Hypothalamus (tissue), 51 donors: ENCODE measurements at places on chromosomes 5 and 9.

DNA sequence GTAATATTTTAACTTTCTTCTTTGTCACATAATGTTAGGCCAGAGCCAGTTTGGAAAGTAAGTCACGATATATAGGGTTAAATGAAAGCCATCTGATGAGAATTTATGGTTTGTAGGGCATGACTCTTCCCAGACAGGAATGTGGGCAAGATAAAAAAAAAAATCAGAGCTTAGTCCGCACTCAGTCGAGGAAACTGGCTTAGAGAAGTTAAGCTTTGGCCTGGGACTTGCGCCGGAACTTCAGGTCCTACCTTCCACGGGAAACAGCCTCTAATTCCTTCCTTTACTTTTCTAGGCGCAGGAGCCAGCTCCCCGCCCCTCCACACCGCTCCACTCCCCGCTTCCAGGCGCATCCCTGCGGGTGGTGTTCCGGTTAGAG is 475 bp downstream of the DDX31 start:
- no peak for DNase-seq

GRCh38 chr9:122346478-122347347 is 24.1 kb upstream of the PTGS1 start:
- no peak for DNase-seq

GRCh38 chr9:1743121-1743960 is 271.8 kb upstream of the SMARCA2 start:
- DNase-seq, result no peak

DNA sequence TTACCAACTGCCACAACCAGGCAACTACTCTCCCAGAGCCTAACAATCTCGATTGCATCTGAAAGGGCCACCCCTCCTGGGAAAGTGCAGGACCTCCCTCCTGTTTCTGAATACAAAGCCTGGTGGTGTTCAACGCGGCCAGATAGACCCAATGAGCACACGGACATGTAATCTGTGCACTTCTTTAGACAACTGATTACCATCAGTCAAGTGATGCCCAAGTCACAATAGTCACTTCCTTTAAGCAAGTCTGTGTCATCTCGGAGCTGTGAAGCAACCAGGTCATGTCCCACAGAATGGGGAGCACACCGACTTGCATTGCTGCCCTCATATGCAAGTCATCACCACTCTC is 739 bp downstream of the C9orf72 start:
- no peak for DNase-seq

GRCh38 chr5:178201927-178202235 is 2.5 kb upstream of the HNRNPAB start:
- no peak for DNase-seq

DNA sequence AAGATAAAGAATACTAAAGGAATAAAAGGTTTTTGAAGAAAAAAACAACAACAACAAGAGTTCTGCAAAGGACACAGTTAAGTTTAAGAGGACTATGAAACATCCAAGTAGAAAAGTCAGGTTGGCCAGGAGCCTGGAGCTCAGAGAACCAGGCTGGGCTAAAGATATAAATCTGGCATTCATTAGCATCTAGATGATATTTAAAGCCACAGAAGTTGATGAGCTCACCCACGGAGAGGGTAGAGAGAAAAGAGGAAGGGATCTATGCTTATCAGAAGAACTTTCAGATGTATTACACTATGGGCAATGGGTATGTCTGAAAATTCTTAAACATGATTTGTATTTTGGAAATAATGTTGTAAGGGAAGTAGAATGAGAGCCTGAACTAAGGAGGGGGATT is 9.9 kb downstream of the MIER3 start:
- no peak for DNase-seq

GRCh38 chr5:142514196-142514595 is 171.7 kb downstream of the FGF1 start:
- DNase-seq, result no peak

- DNase-seq, result no peak
These were observed 13.2 kb downstream of the GZMK start for GRCh38 chr5:55037046-55037771.

- no peak for DNase-seq
These were observed 371.9 kb downstream of the EBF1 start for GRCh38 chr5:158727771-158728311.

- DNase-seq, result no peak
These were observed 130.7 kb upstream of the TBCA start for GRCh38 chr5:77906806-77907205.

- DNase-seq, result no peak
These were observed 178.5 kb upstream of the CDH18 start for GRCh38 chr5:20166456-20166855.

DNA sequence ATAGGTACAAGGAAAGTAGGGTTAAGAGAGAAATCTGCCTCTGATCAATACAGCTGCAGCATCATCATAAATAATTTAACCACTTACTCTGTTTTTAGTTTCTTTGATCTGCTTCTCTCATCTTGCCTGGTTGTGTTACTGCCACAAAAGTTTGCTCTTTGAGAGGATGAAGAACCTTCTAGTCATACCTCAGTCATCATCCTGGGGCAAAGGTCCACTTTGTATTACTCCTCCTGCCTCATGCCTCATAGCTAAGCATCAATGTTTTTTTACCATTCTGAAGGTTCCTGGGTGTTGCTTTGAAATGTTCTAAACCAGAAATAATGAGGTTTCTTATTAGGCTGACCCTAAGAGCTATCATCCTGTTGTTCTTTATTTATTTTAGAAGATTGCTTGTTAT is 17.1 kb upstream of the TRIM36 start:
- DNase-seq, result no peak

GRCh38 chr5:9589049-9589835 is 40.9 kb downstream of the TAS2R1 start:
- DNase-seq, result no peak

- DNase-seq, result no peak
These were observed 63.1 kb downstream of the RAB14 start for GRCh38 chr9:121138561-121138960.

DNA sequence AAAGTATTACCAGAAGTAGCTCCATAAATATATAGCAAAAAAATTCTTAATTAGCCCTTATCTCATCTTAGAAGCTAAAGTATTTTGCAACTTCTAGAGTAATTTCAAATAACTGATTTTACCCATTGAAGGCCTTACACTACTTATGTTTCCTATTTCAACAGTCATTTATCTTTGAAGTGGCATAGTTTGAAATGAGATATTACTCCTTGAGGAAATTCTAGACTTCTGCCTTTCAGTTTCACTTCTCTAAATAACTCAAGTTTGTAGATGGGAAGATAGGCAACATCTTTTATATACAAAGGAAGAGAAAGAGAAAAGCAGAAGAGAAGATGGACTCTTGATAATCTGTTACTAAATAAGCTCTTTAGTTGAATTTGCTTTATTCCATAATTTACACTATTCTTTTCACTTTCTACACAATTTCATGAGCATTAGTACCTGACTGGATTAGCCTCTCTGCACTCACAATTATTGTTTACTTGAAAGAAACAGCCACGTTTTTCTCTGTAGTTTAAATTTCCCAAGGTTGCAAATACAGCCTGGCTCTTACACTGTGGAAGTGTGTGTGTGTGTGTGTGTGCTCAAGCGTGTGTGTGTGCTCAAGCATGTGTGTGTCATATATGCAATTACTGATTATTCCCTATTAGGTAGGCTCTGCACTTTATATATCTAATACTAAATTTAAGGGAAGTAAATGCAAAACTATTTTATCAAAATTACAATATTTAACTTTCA is 60.6 kb upstream of the EMB start:
- DNase-seq, result no peak

- no peak for DNase-seq
These were observed 238.6 kb upstream of the ACTBL2 start for GRCh38 chr5:57721226-57721625.

DNA sequence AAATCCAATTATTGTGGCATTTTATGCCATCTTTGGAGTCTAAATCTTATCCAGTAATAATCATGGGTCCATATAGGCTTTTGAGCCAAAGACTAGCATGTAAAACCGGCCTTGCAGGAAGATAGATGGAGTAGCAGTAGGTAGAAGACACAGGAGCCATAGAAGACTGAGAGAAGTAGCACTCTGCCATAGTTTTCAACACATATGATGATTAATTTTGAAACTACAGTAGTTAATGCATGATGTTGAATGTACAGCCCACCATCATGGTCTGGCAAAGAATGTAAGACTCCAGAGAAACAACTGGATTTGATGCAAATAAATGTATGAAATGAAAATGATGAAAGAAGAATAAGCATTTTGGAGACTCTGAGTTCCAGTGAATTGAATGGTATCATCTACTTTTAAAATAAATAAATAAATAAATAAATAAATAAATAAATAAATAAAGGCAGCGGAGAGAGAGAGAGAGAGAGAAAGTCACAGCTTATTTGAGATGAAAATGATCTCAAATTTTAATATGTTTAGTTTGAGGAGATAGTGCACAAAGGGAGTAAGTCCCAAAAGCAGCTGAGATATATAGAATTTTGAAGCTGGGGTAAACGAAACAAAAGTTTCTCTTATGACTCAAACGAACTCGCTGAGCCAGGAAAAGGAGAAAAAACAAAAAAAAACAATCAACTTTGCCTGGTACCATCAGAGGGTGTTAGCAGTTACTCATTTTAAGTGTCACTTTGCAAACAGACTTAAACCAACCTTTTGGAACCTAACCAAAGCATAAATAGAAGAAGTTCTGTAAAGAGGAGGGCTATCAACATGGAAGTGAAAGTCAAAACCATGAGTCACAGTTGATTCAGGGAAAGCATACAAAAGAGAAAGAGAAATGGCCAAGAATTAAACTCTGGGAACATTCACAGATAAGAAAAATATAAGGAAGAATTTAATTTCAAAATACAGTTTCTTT is 388.7 kb downstream of the CETN3 start:
- DNase-seq, result no peak

- no peak for DNase-seq
These were observed 124.6 kb downstream of the TARS1 start for GRCh38 chr5:33565324-33565723.

GRCh38 chr9:89522261-89522958 is 24.5 kb upstream of the SEMA4D start:
- DNase-seq, result no peak

DNA sequence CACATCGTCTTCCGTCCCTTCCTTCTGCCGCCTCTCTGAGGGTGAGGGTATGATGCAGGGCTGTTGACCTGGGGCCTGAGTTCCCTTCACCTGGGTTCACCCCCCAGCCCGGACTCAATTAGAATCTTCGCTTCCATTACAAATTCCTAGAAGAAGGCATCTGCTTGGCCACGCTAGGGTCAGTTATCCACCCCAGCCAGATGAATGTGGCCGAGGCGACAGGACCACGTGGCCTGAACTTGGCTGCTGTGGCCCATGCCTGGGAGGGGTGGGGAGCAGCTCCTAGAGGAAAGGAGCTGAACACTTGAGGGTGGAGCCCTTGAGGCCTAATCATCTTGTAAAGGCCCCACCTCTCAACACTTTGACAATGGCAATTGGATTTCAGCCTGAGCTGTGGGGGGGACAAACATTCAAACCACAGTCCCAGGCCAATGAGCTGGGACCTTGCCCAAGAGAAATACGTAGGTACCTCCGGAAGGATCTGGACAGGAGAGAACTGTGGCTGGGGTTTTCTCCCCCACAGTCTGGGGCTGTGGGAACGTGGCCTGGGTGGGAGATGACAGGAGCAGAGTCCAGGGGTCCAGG is 90.6 kb upstream of the ADAMTS2 start:
- no peak for DNase-seq

- DNase-seq, result no peak
These were observed 424.6 kb upstream of the CDH9 start for GRCh38 chr5:27462936-27463335.

- no peak for DNase-seq
These were observed 463.1 kb downstream of the DMAC1 start for GRCh38 chr9:7336356-7337065.

DNA sequence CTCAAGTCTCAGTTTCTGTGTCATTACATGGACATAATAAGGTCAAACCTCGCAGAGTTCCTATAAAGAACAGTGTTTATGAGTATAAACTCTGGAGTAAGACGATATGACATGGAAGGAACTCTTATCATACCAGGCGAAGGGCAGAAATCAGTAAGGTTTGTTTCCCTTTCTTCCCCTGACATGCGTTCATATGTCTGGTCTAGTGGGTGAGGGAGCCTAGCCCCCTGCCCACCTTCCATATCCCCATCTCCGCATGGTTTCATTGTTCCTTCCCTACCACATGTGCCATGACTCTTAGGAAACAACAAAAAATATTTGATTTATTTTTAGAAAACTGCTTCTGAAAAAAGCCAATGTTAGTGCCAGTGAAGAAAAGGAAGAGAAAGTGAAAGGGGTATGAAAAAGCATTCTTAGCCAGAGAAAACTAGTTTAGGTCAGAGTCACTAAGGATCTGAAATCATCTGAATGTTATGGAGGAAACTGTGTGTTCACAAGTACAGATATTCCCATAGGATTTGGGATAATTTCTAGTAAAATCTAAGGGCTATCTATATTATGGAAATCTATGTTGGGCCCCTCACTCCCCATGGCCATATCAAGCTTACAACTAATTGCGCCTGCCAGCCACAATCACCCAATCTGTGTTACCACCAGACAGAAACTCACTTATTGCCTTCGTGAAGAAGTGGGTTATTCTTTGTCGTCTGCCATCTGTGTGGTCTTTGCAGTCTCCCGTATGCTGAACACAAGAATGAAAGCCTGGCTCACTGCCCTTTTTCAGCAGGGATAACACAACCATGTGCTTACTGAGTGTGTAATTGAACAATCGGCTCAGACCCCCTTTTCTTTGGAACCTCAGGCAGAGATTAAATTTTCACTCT is 19.9 kb upstream of the HMHB1 start:
- DNase-seq, result no peak

GRCh38 chr5:127685662-127686061 is 17.5 kb upstream of the CCDC192 start:
- DNase-seq, result no peak

GRCh38 chr9:68705531-68706362 is 707 bp downstream of the PIP5K1B start:
- no peak for DNase-seq
